Stimulated activated CD8-positive, alpha-beta memory T cell treated with anti-CD3 and anti-CD28 coated beads, Interleukin-4, amount 100 ng/mL, for 1 hour (primary cell): ENCODE measurements at places on chromosomes 7 and 10.
A peak's percentile ranks its signal among the peaks of the same experiment; 100 is the strongest.

- DNase-seq, result no peak
Observed at GRCh38 chr10:5400468-5401240, 4.0 kb downstream of the TUBAL3 start.

DNA sequence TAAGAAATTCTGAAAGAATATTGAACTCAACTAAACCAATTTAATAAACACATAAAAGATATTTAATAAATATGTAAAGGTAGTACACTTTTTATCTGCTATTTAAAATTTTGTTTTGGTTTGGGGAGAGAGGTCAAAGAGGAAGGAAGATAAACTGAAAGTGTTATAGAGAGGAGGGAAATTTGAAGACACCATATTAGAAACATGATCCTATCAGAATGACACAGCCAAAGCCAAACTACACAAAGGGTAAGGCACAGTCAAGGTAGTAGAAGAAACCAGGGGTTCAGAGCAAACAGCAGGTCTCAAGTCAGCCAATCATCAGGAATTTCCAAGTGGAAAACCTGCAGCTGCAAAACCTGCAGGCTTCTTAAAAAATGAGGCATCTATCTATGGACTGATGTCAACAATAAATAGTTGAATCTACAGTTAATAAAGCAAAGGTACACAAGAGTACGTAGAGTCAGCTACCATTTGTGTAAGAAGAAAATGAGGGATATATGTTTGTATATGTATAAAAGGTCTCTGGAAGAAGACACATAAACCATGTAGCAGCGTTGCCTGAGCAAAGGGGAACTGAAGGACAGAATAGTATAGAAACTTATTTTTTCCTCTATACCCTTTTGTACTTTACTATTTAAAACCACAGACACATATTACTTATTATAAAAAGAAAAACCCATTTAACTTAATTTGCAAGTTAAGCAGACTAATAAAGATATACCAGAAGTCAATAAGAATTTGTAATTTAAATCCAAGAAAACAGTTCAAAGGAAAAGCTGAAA, 10.0 kb downstream of the ZNF800 start:
- DNase-seq, result no peak

DNA sequence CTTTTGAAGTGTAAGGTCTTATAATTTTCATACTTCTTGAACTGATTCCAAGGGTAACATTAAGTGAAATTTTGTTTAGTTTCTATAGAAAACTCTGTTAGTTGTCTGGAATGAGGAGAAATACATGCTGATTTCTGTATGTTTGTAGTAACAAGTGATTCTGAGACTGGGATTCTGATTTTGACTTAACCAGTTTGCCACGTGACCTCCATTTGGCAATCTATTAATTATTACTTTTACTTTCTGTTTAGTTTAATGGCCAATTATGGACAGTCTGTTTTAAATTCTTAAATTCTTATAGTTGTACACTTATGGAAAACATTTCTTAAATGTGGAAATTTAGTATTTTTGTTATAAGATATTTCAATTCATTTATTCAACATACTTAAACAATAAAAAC, 163.1 kb downstream of the ADK start:
- DNase-seq, result no peak

GRCh38 chr10:94571528-94571927, 25.9 kb downstream of the HELLS start:
- DNase-seq, result no peak

- DNase-seq, result no peak
Observed at GRCh38 chr7:147153571-147153970, 1037.0 kb downstream of the CNTNAP2 start.

- DNase-seq, result no peak
Observed at GRCh38 chr10:26205223-26205622, 11.4 kb upstream of the GAD2 start.

DNA sequence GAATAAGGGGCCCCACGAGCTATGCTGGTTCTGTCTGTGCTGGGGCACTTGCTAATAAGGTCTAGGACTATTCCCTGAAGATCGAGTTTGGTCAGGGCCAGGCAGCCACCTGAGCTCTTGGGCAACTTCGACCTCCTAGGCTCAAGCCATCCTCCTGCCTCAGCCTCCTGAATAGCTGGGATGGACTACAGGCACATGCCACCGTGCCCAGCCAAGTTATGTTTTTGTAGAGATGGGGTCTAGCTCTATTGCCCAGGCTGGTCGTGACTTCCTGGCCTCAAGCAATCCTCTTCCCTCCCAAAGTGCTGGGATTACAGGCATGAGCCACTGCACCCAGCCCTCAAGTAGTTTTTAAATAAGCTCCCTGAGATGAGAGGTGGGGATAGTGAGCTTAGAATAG, 2.9 kb downstream of the ZP3 start:
- DNase-seq, result no peak

DNA sequence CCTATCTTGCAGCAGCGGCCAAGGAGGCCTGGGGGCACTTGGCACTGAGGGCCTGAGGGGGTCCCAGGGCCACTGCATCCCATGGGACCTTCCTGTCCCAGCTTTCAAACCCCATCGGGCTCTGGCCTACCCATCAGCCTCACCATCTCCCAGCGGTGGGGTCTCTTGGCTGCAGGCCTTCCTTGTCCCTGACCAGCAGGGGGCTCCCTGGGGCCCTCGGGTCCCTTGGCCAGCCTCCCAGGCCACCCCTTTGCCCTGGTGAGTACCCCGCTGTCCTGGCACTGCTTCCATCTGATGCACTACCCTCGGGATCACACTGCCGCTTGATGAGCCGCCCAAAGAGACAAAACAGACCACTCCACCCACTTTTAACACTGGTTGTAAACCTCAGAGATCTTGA, 43.5 kb downstream of the YKT6 start:
- DNase-seq, result peak; percentile 15

- no peak for DNase-seq
Observed at GRCh38 chr7:25722856-25723255, 429.1 kb upstream of the NFE2L3 start.

GRCh38 chr10:77965294-77965693, 38.7 kb upstream of the DLG5 start:
- DNase-seq, result no peak

DNA sequence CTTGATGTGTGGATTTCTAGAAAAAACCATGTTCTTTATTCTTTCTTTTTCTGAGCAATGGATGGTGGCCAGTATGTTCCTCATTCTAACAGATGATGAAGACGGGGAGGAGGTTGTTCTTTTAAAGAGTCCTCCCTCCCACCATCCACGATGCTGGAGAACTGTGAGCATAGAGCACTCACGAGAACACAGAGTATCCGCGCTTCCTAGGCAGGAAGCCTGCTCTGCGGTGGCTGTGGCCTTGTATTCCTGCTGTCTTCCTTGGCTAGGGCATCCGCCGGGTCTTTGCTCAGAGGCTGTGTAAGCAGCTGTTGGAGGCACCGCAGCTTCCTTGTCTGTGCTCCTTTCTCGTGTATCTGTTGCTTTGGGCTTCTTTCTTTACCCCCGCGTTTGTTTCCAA, 214.2 kb downstream of the CCDC3 start:
- DNase-seq, result no peak
